ENCODE measurements at places on chromosomes 5 and 9. TPM values are rescaled to one million over a fixed set of nuclear protein-coding genes. Genes with fewer than 3 reads are reported as not detected.

DNA sequence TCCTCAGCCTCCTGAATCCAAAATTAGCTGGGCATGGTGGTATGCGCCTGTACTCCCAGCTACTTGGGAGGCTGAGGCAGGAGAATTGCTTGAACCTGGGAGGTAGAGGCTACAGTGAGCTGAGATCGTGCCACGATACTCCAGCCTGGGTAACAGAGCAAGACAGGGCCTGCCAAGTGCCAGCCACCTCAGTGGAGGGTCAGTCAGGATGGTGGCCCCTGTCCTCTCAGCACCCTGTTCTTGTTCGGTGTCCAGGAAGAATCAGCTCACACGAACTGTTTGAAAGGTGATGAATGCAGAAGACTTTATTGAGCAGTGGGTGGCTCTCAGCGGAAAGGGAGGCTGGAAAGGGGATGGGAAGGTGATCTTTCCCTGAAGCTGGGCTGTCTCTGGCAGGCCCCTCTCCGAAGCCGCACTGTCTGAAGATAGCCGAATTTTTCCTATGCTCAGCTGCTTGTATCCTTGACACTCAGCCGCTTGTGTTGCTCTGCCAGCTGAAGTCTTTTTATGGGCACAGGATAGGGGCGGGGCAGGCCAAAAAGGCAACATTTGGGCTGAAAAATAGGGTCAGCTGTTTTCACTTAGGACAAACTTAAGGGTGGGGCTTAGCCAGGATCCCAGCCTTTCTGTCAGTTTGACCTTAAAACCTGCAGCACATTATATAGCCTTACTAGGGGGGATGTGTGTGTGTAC lies 50.9 kb downstream of the UBE2R2 start:
- DNase-seq, result peak; percentile 78
- peaks cover 19% of the 10 kb centered on the region for H3K4me1 ChIP-seq
- no peaks in the 10 kb centered on the region for H3K36me3 ChIP-seq
- H3K27me3 ChIP-seq, result no peaks in the 10 kb centered on the region

GRCh38 chr9:77954666-77955015 lies 77.0 kb downstream of the GNAQ start:
- peaks cover 82% of the 10 kb centered on the region for H3K4me1 ChIP-seq
- H3K27ac ChIP-seq, result peak overlapping the region; percentile 39
- H3K27me3 ChIP-seq, result no peaks in the 10 kb centered on the region
- H3K36me3 ChIP-seq, result no peaks in the 10 kb centered on the region
- no peak for DNase-seq

DNA sequence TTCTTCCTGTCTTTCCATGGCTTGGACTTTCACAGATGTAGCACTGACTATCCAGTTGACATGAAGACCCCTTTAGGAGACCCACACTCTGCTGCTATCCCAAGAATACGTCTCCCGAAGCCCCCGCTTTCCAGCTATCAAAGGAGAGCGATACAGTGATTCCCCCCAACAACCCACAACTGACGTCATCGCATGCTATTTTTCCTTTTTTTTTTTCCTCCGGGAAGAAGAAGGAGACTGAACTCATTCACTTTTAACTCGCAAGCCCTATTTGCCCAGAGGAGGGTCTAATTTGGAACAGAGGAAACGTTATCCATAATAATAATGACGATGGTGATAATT lies 2.1 kb downstream of the PAPPA start:
- no peak for DNase-seq
- H3K27me3 ChIP-seq, result peaks cover 62% of the 10 kb centered on the region
- H3K4me1 ChIP-seq, result no peaks in the 10 kb centered on the region

GRCh38 chr5:90565491-90565890 lies 6.9 kb downstream of the ADGRV1 start:
- no peak for DNase-seq
- peaks cover 8% of the 10 kb centered on the region for H3K27me3 ChIP-seq
- no peak overlapping the region for H3K27ac ChIP-seq
- H3K4me1 ChIP-seq, result no peaks in the 10 kb centered on the region
- no peak overlapping the region for H3K4me3 ChIP-seq
- H3K36me3 ChIP-seq, result no peaks in the 10 kb centered on the region

Gene MED22
- 31.3 TPM for total RNA-seq

- no peaks in the 10 kb centered on the region for H3K36me3 ChIP-seq
- no peaks in the 10 kb centered on the region for H3K4me1 ChIP-seq
- H3K27me3 ChIP-seq, result no peaks in the 10 kb centered on the region
- no peak overlapping the region for H3K27ac ChIP-seq
Measured at GRCh38 chr5:23012842-23013241, 159.7 kb upstream of the CDH12 start.

DNA sequence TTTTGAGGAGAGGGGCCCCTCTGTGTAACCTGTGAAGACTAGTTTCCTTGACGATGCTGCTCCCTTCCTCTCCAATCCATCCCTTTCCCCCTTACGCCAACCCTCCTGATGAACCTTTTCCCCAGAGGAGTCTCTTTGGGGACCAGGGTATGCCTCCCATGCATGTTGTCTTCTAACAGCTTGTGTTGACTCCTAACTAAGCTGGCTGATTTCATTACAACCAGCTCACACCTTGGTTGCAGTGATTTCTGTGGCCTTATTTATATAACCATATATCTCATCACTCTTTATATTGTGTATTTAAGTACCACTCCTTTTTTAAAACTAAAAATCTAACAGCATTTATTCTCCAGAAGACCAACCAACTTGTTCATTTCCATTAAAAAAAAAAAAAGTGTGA lies 42.5 kb downstream of the SFXN1 start:
- H3K27me3 ChIP-seq, result no peaks in the 10 kb centered on the region
- no peak for DNase-seq
- H3K4me1 ChIP-seq, result no peaks in the 10 kb centered on the region
- no peak overlapping the region for H3K27ac ChIP-seq
- peaks cover 25% of the 10 kb centered on the region for H3K36me3 ChIP-seq

DNA sequence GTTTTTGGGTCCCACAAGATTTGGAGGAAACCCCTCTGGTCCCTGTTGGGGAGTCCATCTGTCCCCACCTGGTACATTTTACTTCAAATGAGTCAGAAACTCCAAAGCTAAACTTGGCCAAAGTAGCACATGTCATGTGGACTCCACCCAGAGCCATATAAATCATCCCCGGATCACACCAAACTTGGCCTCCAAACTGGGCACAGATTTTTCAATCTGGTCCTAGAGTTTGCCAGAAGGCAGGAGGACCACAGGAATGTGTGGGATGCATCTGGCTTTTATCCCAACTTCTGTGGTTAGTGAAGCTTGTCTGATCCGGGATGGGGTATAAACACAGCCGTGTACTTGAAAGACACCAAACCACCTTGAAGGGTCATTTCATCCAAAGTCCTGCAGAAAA lies 66.3 kb downstream of the MAT2B start:
- no peak for DNase-seq
- no peak overlapping the region for H3K4me3 ChIP-seq
- H3K4me1 ChIP-seq, result peaks cover 18% of the 10 kb centered on the region
- no peaks in the 10 kb centered on the region for H3K27me3 ChIP-seq

DNA sequence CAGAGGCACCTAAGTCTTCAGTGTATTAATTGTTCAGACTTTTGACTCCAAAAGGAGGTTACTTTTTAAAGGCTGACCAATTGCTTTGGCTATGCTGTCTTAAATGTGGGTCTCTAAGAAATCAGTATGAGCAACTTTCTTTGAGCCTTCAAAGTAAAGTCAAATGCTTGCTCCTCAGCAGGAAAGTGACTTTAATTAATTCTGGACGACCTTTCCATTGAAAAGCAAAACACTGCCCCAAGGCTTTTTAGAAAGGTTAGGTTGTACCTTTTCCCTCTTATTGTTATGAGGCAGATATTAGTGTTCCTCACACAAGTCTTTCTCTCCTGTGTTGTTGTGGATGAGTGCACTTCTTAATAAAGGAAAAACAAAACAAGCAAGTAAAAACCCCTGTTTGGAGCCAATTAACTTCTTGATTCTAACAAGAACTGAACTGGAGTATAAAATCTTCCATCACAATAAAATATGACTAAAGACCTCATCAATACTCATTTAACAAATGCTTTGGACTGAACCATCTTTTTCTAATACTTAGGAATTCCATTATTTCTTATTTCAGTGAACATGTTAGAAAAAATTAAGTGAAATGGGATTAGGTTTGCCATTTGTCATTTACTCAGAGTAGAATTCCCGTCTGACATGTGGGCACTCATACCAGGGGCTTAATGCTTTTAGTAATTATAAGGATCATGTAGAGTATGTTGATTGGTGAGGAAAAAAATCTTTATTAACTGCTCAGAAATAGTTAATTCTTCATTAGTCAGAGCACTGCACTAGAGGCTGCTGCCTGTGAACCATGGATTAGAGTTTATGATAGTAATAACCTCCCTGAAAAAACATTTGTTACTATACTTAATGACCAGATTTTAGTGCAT lies 159.1 kb upstream of the ZNF608 start:
- DNase-seq, result no peak
- no peaks in the 10 kb centered on the region for H3K36me3 ChIP-seq
- H3K4me3 ChIP-seq, result no peak overlapping the region
- H3K4me1 ChIP-seq, result no peaks in the 10 kb centered on the region

- H3K4me1 ChIP-seq, result no peaks in the 10 kb centered on the region
- H3K36me3 ChIP-seq, result no peaks in the 10 kb centered on the region
- no peak overlapping the region for H3K4me3 ChIP-seq
- H3K27me3 ChIP-seq, result no peaks in the 10 kb centered on the region
- no peak overlapping the region for H3K27ac ChIP-seq
Measured at GRCh38 chr9:91386765-91387164, 25.0 kb upstream of the AUH start.

DNA sequence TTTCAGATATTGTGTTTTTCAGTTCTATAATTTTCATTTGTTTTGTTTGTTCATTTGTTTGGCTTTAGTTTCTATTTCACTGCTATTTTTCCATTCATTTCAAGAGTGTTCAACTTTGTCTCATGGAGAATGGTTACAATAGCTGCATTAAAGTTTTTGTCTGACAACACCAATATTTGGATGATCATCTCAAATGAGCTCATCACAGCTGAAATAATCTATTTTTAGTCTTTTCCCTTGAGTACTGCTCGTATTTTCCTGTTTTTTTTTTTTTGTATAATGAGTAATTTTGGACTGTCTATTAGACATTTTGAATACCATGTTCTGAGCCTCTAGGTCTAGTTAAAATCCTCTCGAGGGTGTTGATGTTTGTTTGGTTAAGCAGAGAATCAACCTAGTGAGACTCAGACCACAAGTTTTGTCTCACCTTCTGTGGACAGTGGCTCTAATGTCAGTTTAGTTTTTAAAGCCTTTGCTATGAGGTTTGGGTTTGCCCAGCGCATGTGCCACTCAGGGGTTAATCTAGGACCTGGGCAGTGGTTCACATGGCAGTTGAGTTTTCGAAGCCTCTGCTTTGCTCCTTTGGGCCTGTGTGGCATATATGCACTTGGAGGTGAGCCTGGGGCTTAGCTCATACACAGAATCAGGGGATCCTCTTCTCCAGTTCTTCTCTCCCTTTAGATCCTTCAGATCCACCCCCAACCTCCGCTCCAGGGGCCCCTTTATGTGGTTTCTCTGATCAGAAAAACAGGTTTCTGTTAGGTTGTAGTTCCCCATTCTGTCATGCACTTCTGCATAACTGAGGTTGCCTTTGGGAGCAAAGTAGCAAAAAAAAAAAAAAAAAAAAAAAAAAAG lies 79.8 kb downstream of the ARSB start:
- H3K36me3 ChIP-seq, result no peaks in the 10 kb centered on the region
- no peaks in the 10 kb centered on the region for H3K27me3 ChIP-seq
- H3K4me1 ChIP-seq, result peaks cover 35% of the 10 kb centered on the region
- H3K4me3 ChIP-seq, result no peak overlapping the region
- no peak for DNase-seq

GRCh38 chr5:154385236-154385512 lies 60.6 kb upstream of the SAP30L start:
- H3K36me3 ChIP-seq, result peaks cover 21% of the 10 kb centered on the region
- DNase-seq, result no peak
- no peaks in the 10 kb centered on the region for H3K27me3 ChIP-seq
- no peak overlapping the region for H3K4me3 ChIP-seq

- DNase-seq, result no peak
- H3K4me3 ChIP-seq, result no peak overlapping the region
- H3K4me1 ChIP-seq, result no peaks in the 10 kb centered on the region
- H3K27ac ChIP-seq, result no peak overlapping the region
- no peaks in the 10 kb centered on the region for H3K36me3 ChIP-seq
Measured at GRCh38 chr5:176180781-176181180, 57.4 kb upstream of the SIMC1 start.

GRCh38 chr5:163976696-163977095 lies 471.3 kb downstream of the MAT2B start:
- H3K27me3 ChIP-seq, result no peaks in the 10 kb centered on the region
- DNase-seq, result no peak
- no peaks in the 10 kb centered on the region for H3K4me1 ChIP-seq

GRCh38 chr9:105662184-105663104 lies at the start of gene TAL2:
TAL2 (plus strand) TSS chr9:105662457; CDS start chr9:105662497, 40 bp downstream.
- no peaks in the 10 kb centered on the region for H3K36me3 ChIP-seq
- no peaks in the 10 kb centered on the region for H3K27me3 ChIP-seq
- H3K4me1 ChIP-seq, result no peaks in the 10 kb centered on the region
- H3K4me3 ChIP-seq, result no peak within 1 kb of the TSS
- no peak within 1 kb of the TSS for H3K27ac ChIP-seq

GRCh38 chr9:129879991-129880653 lies 44.9 kb downstream of the USP20 start:
- no peaks in the 10 kb centered on the region for H3K27me3 ChIP-seq
- DNase-seq, result no peak
- H3K36me3 ChIP-seq, result peaks cover 23% of the 10 kb centered on the region
- H3K4me3 ChIP-seq, result no peak overlapping the region

GRCh38 chr9:93496285-93496684 lies 42.9 kb upstream of the FAM120AOS start:
- H3K27me3 ChIP-seq, result no peaks in the 10 kb centered on the region
- DNase-seq, result no peak
- no peak overlapping the region for H3K4me3 ChIP-seq
- H3K27ac ChIP-seq, result no peak overlapping the region
- H3K4me1 ChIP-seq, result peaks cover 13% of the 10 kb centered on the region

- no peak for DNase-seq
- no peaks in the 10 kb centered on the region for H3K36me3 ChIP-seq
- no peaks in the 10 kb centered on the region for H3K27me3 ChIP-seq
- no peak overlapping the region for H3K4me3 ChIP-seq
- no peaks in the 10 kb centered on the region for H3K4me1 ChIP-seq
Measured at GRCh38 chr9:115143689-115144088, 25.7 kb upstream of the TNC start.

- peaks cover 47% of the 10 kb centered on the region for H3K4me1 ChIP-seq
- peak overlapping the region; percentile 92 for H3K27ac ChIP-seq
- H3K27me3 ChIP-seq, result no peaks in the 10 kb centered on the region
- H3K4me3 ChIP-seq, result peak overlapping the region; percentile 94
- H3K36me3 ChIP-seq, result no peaks in the 10 kb centered on the region
- peak; percentile 71 for DNase-seq
Measured at GRCh38 chr5:78647351-78647818, 1.2 kb downstream of the LHFPL2 start.

Gene INSL6
- total RNA-seq, result not detected

All from sigmoid colon (tissue), 7 donors.